ENCODE measurements at places on chromosomes 4 and X.

DNA sequence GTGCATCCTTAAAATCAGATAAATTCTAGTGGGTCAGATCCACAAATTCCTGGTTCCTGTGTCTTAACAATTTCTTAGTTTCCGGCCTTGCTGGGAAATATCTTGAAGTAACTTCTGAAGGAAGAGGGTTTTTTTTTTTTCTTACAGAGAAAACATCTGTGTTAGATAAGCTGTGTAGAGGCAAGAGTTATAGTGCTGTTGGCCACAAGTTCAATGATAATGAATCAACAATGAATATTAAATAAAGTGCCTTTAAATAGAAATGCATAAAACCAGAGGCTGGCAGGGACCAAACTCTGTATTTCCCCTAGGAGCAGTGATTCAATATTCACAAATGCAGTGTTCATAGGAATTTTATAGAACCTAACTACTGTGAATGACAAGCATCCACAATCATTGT is 711.9 kb upstream of the ATOH1 start:
- DNase-seq: no peak
- H3K27me3 ChIP-seq: no peaks in the 10 kb centered on the region
- no peaks in the 10 kb centered on the region for H3K36me3 ChIP-seq
- no peak overlapping the region for H3K27ac ChIP-seq
- H3K4me3 ChIP-seq: no peak overlapping the region
- no peaks in the 10 kb centered on the region for H3K4me1 ChIP-seq

DNA sequence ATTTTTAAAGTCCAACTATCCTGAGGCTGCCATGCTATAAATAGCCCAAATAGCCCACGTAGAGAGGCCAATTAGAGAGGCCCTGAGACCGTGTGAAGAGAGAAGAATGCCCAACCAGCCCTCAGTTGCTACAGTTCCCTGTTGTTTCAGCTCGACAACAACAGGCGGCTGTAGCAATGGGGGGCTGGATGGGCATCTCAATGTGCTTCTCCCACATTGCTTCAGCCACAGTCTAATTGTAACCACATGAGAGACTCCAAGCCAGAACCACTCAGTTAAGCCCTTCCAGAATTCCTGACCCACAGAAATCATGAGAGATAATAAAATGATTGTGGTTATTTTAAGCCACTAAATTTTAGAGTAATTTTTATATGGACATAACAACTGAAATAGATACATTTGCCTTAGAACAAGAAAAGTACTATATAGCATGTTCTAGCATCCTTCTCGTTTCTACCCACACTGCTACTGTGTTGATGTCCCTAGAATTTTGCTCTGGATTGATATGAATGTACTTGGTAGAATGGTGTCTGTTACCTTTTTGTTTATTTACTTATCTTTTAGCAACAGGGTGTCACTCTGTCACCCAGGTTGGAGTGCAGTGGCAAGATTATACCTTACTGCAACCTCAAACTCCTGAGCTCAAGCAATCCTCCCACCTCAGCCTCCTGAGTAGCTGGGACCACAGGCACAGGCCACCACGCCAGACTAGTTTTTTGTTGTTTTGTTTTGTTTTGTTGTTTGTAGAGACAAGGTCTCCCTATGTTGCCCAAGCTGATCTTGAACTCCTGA is 436.4 kb downstream of the BCOR start:
- no peak overlapping the region for H3K27ac ChIP-seq
- H3K36me3 ChIP-seq: no peaks in the 10 kb centered on the region
- no peak for DNase-seq
- no peaks in the 10 kb centered on the region for H3K4me1 ChIP-seq
- no peak overlapping the region for H3K4me3 ChIP-seq

- no peaks in the 10 kb centered on the region for H3K36me3 ChIP-seq
- H3K4me1 ChIP-seq: no peaks in the 10 kb centered on the region
- no peak within 1 kb of the TSS for H3K27ac ChIP-seq
- peak; percentile 44 for DNase-seq
- H3K4me3 ChIP-seq: no peak within 1 kb of the TSS
Measured at GRCh38 chrX:42778096-42778495, at the start of gene PPP1R2C. TSS of gene PPP1R2C (minus strand) at chrX:42778163. CDS start at chrX:42778079, 84 bp downstream.

DNA sequence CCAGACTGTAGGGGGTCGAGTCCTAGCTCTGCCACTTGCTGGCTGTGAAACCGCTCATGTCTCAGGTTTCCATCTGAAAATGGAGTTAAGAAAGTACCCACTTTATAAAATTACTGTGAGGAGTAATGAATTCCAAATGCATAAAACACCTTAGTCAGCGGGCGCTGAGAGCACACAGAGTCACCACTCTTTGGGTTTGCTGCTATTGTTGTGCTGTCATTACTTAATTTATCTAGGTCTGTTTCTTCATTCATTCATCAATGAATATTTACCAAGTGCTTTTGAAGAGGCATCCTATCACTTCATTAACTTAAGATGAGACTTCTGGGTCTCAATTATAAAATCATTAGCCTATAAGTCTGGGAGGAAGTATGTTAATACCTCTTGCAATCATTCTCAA is 317.3 kb downstream of the FBXW7 start:
- no peaks in the 10 kb centered on the region for H3K4me1 ChIP-seq
- DNase-seq: no peak
- H3K36me3 ChIP-seq: no peaks in the 10 kb centered on the region
- H3K27ac ChIP-seq: no peak overlapping the region

- no peaks in the 10 kb centered on the region for H3K36me3 ChIP-seq
- H3K27ac ChIP-seq: no peak overlapping the region
- DNase-seq: no peak
- no peaks in the 10 kb centered on the region for H3K27me3 ChIP-seq
- peaks cover 8% of the 10 kb centered on the region for H3K4me1 ChIP-seq
Measured at GRCh38 chr4:74206088-74206825, 48.3 kb downstream of the MTHFD2L start.

- H3K4me1 ChIP-seq: no peaks in the 10 kb centered on the region
- DNase-seq: no peak
- H3K4me3 ChIP-seq: no peak overlapping the region
Measured at GRCh38 chrX:53116101-53116500, 22.2 kb downstream of the KANTR start.

DNA sequence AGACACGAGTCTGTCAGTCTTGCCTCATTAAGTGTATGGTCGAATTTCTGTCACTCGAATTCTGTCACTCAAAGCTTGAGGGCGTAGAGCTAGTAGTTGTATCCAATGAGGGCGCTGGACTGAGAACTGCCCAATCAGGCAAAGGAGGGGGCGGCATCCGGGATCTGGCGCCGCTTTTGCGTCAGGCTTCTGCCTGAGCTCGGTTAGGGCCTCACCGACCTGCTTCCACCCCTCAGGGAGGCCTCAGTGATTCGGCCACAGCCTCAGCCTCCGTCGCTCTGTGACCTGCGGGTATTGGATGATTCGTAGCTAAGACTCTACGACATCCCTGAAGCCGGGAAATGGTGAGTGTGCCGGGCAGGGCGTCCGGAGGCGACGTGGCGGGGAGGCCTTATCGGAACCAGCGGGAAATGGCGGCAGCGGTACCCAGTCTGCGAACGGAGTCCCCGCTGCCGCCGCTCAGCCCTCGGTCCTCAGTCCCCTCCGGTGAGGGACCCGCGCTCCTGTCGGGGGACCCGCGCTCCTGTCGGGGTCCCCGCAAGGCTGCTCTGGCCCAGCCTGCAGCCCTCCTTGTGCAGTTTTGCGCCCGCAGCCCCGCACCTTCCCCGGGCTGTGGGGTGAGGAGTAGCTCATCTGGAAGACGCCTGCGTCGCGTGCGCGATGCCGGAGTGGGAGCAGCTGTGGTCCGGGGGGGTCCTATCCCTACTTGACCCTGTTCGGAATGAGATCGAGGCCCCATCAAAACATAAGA is 88.3 kb downstream of the ZNF718 start:
- peak overlapping the region; percentile 76 for H3K27ac ChIP-seq
- DNase-seq: peak; percentile 85
- peaks cover 13% of the 10 kb centered on the region for H3K4me1 ChIP-seq

GRCh38 chr4:86818211-86818610 is 31.0 kb downstream of the SLC10A6 start:
- no peaks in the 10 kb centered on the region for H3K4me1 ChIP-seq
- no peak for DNase-seq
- H3K4me3 ChIP-seq: no peak overlapping the region
- H3K27ac ChIP-seq: no peak overlapping the region

DNA sequence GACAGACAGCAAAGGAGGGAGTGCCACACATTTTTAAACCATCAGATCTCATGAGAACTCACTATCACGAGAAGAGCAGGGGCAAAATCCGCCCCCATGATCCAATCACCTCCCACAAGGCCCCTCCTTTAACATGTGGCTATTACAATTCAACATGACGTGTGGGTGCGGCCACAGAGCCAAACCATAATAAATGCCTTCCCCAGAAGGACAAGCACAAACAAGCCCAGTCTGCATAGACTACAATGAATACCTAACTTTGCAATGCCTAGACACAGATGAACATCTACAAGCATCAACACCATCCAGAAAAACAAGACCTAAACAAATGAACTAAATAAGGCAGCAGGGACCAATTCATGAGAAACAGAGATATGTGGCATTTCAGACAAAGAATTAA is 12.3 kb downstream of the ETDA start:
- no peak overlapping the region for H3K27ac ChIP-seq
- H3K36me3 ChIP-seq: no peaks in the 10 kb centered on the region
- H3K4me3 ChIP-seq: no peak overlapping the region
- no peaks in the 10 kb centered on the region for H3K4me1 ChIP-seq
- DNase-seq: no peak
- H3K27me3 ChIP-seq: no peaks in the 10 kb centered on the region

DNA sequence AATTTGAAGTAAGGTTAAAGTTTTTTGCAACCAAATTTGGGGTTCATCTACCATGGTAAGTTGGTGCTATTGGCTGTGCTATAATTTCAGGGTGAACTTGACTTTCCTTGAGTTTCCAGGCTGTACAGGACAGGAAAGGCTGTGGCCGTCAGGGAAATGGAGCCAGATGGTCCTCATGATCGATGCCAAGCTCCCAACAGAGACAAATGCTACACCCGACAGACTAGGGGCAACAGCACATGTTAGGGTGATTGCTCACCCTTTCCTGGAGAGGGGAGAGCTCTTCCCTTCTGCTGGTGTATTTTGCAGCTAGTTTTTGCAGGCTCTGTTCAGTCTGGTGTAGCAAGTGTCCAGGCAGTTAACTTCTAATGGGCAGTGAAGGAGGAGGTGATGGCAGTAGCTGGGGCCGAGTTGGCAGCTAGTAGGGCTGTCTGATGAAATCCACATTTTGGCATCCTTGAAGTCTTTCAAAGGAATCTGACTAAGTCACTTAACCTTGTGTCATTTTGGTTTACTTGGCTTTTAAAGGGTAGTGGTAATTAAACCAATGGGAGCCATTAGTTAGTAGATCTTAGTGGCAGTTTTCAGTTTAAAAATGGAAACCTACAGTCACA is 47.8 kb downstream of the GAB1 start:
- peak; percentile 47 for DNase-seq
- no peaks in the 10 kb centered on the region for H3K36me3 ChIP-seq
- no peak overlapping the region for H3K27ac ChIP-seq
- H3K4me3 ChIP-seq: no peak overlapping the region

DNA sequence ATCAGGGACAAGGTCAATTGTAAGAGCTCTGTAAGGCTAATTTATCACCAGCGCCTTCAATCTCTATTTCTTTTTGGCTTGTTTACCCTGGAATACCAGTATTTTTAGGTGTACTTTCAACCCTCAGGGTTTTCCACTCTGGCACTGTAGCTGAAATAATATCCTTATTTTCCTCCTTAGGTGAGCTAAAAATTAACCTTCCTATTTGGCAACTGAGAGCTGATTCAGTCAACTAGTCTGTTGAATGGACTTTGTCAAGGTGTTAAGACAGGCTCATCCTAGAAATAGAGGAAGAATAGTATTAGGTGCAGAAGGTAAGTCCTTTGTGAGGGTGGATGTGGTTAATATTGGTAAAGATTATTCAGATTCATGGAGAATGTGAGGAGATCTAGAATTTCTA is 101.3 kb upstream of the BANK1 start:
- no peak overlapping the region for H3K27ac ChIP-seq
- no peaks in the 10 kb centered on the region for H3K4me1 ChIP-seq
- no peaks in the 10 kb centered on the region for H3K27me3 ChIP-seq
- H3K36me3 ChIP-seq: no peaks in the 10 kb centered on the region
- H3K4me3 ChIP-seq: no peak overlapping the region

GRCh38 chr4:61204353-61205060 is 4.4 kb downstream of the ADGRL3 start:
- DNase-seq: no peak
- H3K27me3 ChIP-seq: no peaks in the 10 kb centered on the region
- H3K36me3 ChIP-seq: no peaks in the 10 kb centered on the region
- no peak overlapping the region for H3K27ac ChIP-seq
- H3K4me1 ChIP-seq: peaks cover 15% of the 10 kb centered on the region

DNA sequence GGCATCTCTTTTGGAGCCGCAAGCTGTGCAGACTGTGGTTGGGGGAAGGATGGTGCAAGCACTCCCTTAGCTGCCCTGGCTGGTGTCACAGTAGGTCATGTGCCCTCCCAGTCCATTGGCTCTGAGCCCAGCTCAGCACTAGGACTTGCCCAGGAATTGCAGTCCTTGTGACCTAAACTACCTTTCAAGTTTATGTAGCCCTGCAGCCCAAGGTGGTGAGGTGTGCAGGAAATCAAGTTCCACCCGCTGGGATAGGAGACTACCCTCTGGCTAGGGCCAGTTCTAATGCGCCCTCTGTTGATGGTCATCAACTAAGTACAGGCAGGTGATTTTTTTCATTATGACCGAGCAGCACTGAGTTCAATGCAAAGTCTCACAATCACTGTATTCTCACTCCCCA is 335.2 kb downstream of the UBE2NL start:
- H3K27ac ChIP-seq: no peak overlapping the region
- no peaks in the 10 kb centered on the region for H3K4me1 ChIP-seq
- no peaks in the 10 kb centered on the region for H3K27me3 ChIP-seq
- no peak overlapping the region for H3K4me3 ChIP-seq
- H3K36me3 ChIP-seq: no peaks in the 10 kb centered on the region
- peak; percentile 50 for DNase-seq

DNA sequence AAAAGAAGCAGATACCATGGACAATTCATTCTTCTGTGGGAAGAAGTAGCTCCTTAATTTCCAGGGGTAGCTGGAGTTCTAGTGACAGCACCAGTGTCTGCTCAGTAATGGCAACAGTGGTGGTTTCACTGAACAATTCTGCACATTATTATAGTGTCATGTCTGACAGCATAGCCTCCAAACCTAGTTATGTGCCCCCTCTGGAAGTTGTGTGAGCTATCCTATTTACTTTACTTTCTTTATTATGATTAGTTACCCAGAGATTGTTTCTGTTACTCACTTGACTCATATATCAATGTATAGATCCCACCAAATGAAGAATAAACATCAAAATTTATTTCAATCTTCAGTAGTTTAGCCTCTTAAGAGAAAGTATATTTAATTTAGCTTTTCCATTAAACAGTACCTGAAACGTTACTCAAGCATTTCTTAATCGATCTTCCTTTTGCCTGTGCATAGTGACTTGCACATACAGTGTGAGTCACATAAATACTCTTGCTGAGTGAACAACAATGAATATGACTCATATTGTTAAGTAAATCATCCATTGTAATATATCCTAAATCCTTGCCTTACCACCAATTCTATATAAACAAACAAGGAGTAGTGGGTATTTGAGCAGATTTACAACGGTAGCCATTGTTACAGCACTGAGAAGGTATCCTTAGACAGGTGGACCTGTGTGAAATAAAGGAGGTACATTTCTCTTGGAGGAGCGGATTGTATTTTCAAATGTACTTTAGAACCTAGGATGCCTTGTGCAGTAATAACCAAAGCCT is 534.7 kb downstream of the ANKRD50 start:
- H3K4me3 ChIP-seq: no peak overlapping the region
- H3K36me3 ChIP-seq: no peaks in the 10 kb centered on the region
- no peak overlapping the region for H3K27ac ChIP-seq
- no peak for DNase-seq

- no peaks in the 10 kb centered on the region for H3K36me3 ChIP-seq
- H3K4me1 ChIP-seq: no peaks in the 10 kb centered on the region
- no peak overlapping the region for H3K4me3 ChIP-seq
Measured at GRCh38 chr4:182219411-182220056, 23.7 kb upstream of the TENM3 start.

GRCh38 chr4:2888886-2889285 is 45.2 kb downstream of the ADD1 start:
- H3K36me3 ChIP-seq: peaks cover 62% of the 10 kb centered on the region
- H3K4me1 ChIP-seq: peaks cover 9% of the 10 kb centered on the region
- DNase-seq: no peak
